HEK293T (cell line): ENCODE measurements at places on chromosomes 6 and 20.

GRCh38 chr20:20009784-20010253 is 7.3 kb upstream of the NAA20 start:
- no peak for DNase-seq

- no peak for DNase-seq
These were observed 91.2 kb upstream of the EXOC2 start for GRCh38 chr6:783966-784735.

- no peak for DNase-seq
These were observed 139.9 kb downstream of the TBXT start for GRCh38 chr6:166027761-166028160.

GRCh38 chr6:80174900-80175572 is 68.6 kb downstream of the BCKDHB start:
- no peak for DNase-seq

- no peak for DNase-seq
These were observed 392.4 kb upstream of the HS3ST5 start for GRCh38 chr6:114735025-114735735.

DNA sequence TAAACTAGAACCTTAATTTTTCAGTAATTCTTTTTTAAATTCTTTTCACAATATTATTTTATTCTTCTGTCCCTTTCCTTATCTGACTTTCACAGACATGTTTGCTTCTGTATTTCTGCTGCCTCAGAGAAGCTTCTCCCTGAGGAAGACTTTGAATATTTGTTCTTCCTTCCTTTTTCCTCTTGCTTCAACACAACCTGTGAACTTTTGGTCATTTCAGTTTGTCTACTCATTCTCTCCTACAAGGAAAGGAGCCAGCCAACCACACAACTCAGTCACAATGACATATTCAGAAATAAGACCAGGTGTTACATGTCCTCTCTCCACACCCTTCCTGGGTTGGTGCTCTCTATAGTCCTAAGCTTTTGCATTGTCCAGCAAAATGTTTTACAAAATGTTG is 310.4 kb downstream of the TFAP2B start:
- DNase-seq, result no peak

GRCh38 chr6:53410508-53411258 is 61.9 kb upstream of the ELOVL5 start:
- peak; percentile 32 for DNase-seq
